ENCODE measurements at places on chromosomes 2 and 18. TPM values are rescaled to one million over a fixed set of nuclear protein-coding genes. Genes with fewer than 3 reads are reported as not detected.

SP140L gene
- total RNA-seq, result 55.2 TPM

- H3K27ac ChIP-seq, result no peak overlapping the region
- no peaks in the 10 kb centered on the region for H3K36me3 ChIP-seq
- no peaks in the 10 kb centered on the region for H3K27me3 ChIP-seq
These were observed 58.1 kb downstream of the MYO3B start for GRCh38 chr2:170235860-170236679.

GRCh38 chr2:120683081-120683480, 52.6 kb upstream of the GLI2 start:
- H3K4me1 ChIP-seq, result no peaks in the 10 kb centered on the region
- peaks cover 11% of the 10 kb centered on the region for H3K36me3 ChIP-seq
- H3K27ac ChIP-seq, result no peak overlapping the region
- no peak for DNase-seq
- H3K27me3 ChIP-seq, result peaks cover 44% of the 10 kb centered on the region

DNA sequence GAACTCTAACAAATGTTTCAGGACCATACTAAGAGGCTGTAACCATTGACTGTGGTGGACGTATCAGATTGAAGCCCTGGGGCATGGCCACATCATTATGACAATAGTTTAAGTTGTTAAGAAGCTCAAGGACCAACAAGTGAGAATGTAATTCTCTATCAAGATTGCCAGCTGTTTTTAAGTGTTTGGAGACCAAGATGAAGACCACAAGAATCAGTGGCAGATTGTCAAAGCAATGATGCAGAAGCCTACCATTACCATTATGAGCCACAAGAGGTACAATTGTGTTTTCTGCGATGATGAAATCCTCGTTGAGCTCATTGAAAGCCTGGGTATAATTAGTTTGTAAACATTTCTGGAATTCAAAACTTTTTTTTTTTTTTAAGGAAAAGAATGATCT, 261.1 kb upstream of the ZEB2 start:
- no peaks in the 10 kb centered on the region for H3K4me1 ChIP-seq
- H3K27ac ChIP-seq, result no peak overlapping the region
- no peaks in the 10 kb centered on the region for H3K36me3 ChIP-seq
- H3K4me3 ChIP-seq, result no peak overlapping the region
